AG04449 (cell line): ENCODE measurements at places on chromosomes 12 and 14.

GRCh38 chr12:125794401-125794800 lies 729.2 kb downstream of the AACS start:
- DNase-seq = no peak

GRCh38 chr12:102565555-102565954 lies 85.2 kb upstream of the IGF1 start:
- no peak for DNase-seq

DNA sequence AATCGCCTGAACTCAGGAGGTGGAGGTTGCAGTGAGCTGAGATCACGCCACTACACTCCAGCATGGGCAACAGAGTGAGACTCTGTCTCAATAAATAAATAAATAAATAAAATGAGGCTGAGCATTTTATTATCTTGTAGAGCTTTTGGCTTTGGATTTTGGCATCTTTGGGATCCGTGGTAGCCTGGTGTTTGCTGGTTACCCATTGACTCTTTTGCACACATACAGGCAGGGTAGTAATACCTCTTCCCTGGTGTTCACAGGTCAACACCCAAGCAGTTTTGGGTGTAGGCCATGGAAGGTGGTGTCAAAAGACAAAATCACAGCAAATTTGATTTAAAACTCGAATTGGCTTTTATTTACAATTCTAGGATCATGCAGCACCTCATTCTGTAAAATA lies 27.8 kb downstream of the ACACB start:
- no peak for DNase-seq

- DNase-seq = no peak
Measured at GRCh38 chr12:58310368-58310767, 369.0 kb downstream of the ATP23 start.

DNA sequence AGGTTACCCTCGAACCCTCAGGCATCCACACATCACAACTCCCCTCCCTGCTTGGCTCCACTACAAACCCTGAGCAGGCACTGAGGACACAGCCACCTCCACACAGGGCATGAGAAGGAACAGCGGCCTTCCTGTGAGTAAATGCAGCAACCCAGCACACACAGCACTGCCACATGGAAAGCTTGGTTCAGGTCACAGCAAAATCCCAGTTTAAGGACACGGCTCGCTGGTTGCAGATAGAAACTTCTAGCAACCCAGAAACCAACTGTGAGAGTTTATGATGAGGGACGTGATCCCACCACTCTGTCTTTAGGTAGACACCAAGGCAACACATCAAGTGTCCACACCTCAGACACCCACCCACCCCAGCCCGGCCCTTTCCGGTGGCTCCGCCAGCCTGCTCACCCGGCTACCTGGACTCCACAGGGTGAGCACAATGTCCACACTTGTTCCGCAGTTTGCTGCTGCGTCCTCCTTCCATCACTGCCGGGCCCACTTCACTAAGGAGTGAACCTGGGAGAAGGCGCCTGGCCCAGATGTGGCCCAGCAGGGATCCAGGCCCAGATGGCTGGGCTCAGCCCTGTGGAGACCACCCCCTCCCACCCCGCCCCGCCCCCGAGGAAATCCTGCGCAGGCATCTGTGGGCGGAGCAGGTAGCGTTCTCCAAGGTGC lies 13.2 kb downstream of the CDCA4 start:
- no peak for DNase-seq

DNA sequence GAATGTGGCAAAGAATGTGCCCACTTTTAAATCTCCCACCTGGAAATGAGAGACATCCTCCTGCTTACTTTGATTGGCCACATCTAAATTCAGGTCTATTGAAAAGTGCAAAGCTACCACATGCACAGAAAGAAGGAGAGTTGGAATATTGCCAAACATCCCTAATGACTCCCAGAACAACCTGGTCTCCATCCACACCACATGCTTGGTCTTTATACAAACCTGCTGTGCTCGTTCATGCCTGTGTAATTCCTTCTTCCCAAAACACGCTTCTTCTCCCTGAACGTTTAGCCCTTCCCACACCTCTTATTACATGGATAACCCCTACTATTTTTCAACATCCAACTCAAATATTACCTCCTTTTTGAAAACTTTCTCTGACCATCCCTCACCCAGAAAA lies 66.2 kb upstream of the BCL2L14 start:
- DNase-seq = no peak

- no peak for DNase-seq
Measured at GRCh38 chr14:74912111-74912510, 10.9 kb downstream of the RPS6KL1 start.

- no peak for DNase-seq
Measured at GRCh38 chr14:78278464-78279250, 108.5 kb downstream of the NRXN3 start.

DNA sequence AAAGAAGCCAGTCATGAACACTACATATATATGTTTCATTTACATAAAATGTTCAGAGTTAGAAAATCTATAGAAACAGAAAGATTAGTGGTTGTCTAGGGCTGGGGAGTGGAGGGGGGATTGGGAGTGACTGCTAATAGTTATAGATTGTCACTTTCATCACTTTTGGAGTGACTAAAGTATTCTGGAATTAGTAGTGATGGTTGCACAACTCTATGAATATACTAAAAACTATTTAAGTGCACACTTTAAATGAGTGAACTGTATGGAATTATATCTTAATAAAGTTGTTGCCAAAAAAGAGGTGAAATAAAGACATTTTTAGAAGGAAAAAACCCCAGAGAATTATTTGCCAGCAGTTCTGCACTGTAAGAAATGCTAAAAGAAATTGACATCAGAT lies 9.5 kb downstream of the CATSPERB start:
- no peak for DNase-seq

DNA sequence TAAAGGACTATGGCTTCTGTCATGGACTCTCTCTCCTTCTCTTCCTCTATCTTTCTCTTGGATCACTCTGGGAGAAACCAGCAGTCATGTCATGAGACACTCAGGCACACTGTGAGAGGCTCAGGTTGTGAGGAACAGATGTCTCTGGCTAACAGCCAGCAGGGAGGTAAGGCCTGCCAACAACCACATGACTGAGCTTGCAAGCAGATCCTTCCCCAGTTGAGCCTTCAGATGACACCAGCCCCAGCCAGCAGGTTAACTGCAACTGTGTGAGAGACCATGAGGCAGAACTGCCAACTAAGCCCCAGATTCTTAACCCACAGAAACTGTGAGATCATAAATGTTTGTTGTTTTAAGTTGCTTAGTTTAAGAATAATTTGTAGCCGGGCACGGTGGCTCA lies 90.6 kb downstream of the VCPKMT start:
- DNase-seq = no peak

- no peak for DNase-seq
Measured at GRCh38 chr14:64062381-64063115, 209.7 kb downstream of the SYNE2 start.

DNA sequence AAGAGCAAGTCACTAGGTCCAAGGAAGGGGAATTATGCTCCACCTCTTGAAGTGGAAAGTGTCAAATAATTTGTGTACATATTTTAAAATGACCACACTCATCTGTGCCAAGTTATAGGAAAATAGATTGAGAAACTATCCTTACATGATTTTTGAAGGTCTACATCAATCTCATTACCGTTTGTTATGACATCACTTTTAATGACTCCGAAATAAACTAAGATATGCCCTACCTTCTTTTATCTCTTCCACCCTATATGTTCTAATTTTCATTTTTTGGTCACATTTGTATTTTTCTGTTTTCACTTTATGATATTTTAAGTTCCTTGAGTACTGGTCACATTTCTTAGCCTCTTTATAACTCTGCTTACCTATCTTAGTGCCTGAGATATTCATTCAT lies 3.3 kb upstream of the PSMC6 start:
- no peak for DNase-seq

GRCh38 chr12:51188359-51189051 lies 15.6 kb upstream of the TFCP2 start:
- no peak for DNase-seq
